ENCODE measurements at places on chromosomes 1 and 21.

DNA sequence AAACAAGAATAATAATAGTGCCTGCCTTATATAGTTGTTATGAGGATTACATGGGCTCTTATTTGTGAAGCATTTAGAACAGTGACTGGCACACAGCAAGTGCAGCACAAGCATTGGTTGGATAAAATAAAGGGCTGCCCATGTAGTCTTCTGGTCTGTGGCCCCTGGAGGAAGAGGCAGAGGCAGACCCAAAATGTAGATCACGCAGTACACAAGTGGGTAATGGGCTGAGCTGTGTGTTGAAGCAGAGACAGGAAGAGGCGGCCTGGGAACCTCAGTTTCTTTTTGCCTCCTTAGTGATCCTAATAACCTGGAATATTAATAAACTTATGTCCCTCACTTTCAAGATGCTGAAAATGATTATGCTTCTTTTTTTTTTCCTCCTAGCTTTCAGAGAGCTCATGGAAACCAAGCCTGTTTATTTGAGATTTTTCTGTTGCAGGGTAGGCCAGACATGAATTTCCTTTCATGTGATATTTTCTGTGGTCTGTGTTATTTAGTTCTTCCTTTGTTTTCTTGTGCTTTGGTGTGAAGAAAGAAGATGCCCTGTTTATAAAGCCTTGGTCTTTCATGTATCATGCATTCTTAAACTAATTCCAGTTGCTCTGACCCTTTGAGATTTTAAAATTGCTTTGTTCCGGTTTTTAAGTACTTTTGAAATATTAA lies 42.5 kb downstream of the LRRC8D start:
- no peak for DNase-seq

DNA sequence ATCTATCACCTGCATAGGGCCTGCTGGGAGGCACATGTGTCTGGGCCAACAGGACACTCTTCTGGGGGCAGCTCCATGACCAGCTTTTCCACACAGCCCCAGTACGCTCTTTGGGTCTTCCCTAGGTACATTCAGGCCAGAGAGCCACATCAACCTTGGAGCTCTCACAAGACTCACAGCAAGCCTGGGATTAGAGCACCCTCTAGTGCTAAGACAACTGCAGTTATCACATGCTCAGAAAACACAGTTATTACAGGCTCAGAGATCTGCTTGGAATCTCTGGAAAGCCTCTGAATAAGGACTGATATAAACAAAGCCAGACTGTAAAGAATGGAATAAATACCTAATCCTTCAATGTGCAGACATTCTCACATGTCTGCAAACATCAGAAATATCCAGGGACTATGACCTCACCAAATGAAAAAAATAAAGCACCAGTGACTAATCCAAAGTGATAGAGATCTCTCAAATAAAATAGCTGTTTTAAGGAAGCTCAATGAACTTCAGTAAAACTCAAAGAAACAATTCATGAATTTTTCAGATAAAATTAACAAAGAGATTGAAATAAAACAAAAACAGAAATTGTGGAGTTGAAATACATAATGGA lies 563.9 kb upstream of the NR5A2 start:
- DNase-seq, result peak; percentile 85

DNA sequence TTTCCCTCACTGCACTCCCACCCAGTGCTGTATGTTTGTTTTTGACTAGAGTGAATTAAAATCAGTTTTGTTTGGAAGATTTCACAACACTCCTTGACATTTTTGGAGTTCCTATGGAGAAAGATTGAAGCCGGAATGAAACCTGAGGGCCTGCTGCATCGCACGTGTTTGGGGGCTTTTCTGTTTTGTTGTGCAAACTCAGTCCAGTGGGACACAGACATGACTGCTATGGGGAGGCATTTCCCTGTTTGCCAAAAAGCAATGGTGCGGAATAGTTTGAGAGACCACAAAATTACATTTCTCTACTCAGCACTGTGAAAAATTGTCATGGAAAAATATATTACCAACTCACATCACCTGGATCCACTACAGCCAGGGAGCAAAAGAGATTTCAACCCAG lies 43.8 kb upstream of the KCNE2 start:
- DNase-seq, result no peak

GRCh38 chr1:201944639-201945038 lies 1.7 kb downstream of the LMOD1 start:
- DNase-seq, result no peak

DNA sequence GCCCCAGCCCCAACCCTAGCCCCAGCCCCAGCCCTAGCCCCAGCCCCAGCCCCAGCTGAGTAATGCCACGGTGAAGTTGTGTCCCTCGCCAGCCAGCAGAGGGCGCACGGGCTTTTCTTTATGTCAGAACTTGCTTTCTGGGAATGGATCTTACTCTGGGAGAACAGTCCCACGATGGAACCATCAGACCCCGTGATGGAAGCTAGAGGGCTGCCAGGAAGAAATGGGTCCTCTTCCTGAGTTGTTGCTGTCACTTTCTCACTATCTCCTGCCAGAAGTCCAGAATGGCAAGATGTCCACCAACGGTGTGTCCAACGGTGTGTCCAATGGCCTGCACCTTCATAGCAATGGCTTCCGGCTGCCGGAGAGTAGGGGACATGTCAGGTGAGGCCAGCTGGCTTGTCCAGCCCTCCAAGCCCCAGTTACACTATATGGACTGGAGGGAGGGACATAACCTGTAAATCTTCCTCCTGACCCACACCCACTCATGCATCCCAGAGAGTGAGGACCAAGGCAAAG lies 25.1 kb upstream of the TMEM222 start:
- peak; percentile 75 for DNase-seq

Measured in DMS53 (cell line).